ENCODE measurements at places on chromosomes 11 and 22.

DNA sequence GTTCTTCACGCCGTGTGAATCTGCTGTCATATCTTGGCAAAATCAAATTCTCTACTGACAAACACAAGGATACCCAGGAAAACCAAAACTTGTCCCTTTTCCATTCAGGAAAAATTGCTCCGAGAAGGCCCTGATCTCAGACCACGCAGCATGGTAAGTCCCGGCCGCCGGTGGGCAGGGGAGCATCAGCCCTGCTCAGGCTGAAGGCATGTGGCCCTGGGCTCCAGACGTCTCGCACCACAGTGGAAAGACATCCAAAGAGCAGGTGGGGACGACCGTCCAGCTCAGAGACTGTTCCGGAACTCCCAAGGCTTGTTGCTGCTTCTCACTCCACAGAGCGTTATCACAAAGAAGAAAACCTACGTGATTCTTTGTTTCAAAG is 29.8 kb downstream of the TOLLIP start:
- DNase-seq: no peak

GRCh38 chr11:15819679-15820286 is 536.6 kb downstream of the SOX6 start:
- peak; percentile 10 for DNase-seq

DNA sequence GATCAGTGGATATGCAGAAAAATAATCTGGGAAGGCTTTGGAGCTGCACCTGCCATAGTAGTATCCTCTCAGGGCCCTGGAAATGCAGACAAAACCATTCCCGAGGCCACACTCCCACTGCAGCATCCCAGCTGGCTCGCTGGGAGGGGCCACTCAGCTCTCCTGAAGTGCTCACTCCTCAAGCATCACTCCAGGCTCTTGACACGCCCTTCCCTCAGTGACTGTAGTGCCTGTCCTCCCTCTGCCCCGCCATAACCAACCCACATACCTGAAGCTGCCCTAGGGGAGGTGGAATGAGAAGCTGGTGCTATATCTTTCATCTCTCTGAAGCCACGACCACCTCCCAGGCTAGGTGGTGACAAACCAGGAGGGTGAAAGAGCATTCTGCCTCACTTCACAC is 4.8 kb downstream of the DSCAML1 start:
- no peak for DNase-seq

- DNase-seq: no peak
Measured at GRCh38 chr11:76910620-76911414, 50.1 kb downstream of the ACER3 start.
